D721Med (cell line): ENCODE measurements at places on chromosomes 4 and X.

DNA sequence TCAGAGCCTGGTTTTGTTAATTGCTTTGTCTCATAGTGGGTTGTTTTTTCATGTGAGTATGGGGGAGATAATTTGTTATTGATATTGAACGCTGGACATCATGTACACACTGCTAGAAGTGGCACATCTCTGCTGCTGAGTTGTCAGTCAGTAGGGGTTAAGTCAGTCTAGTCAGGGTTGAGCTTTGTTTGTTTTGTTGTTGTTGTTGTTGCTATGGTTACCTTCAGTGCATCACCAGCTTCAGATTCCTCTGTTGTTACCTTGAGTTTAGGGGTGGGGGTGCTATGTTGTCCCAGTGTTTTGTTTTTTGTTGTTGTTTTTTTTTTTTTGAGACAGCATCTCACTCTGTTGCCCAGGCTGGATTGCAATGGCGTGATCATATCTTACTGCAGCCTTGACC lies 9.9 kb downstream of the YIPF6 start:
- DNase-seq: no peak

- DNase-seq: no peak
Observed at GRCh38 chr4:146349306-146349705, 135.0 kb downstream of the REELD1 start.

GRCh38 chrX:9317176-9317575 lies 147.7 kb upstream of the TBL1X start:
- DNase-seq: no peak

DNA sequence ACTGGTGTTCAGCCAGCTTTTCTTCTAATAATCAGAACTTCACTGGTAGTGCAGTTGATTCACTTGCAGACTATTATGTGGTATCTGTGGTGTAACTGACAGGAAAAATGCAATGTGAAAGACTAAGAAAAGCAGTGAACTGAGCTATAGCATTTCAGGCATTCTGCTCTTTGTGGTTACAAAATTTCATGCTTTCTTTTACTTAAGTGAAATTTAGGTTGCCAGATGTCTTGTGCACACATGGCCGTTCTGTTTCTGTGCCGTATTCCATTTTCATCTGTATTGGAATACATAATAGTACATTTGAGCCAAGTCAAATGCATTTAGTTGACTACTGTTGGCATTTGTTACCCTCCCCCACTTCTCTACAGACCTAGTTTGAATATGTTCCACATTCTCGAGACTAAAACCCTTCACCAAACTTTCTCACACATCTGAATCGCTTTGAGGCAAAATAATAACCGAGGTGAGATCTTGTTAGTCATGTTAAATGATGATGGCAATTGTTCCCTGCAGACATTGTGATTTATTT lies 8.2 kb downstream of the RTL3 start:
- no peak for DNase-seq

- no peak for DNase-seq
Observed at GRCh38 chr4:162681212-162681611, 485.5 kb downstream of the NAF1 start.

DNA sequence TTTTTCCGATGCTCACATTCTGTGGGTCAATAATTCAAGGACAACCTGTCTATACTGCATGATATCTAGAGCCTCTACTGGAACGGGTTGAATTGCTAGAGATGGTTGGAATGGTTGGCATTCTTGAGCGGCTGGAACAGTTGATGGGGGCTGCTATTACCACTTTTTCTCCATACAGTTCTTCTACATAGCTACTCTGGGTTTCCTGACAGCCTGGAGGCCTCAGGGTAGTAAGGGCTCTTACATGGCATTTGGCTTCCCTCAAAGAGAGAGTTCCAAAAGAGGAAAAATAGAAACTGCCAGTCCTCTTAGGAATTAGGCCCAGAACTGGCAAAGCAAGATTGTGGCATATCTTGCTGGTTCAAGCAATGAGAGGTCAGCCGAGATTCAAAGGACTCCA lies 53.1 kb downstream of the NAA11 start:
- DNase-seq: no peak

- DNase-seq: no peak
Observed at GRCh38 chr4:99215521-99215920, 3.5 kb downstream of the ADH6 start.

DNA sequence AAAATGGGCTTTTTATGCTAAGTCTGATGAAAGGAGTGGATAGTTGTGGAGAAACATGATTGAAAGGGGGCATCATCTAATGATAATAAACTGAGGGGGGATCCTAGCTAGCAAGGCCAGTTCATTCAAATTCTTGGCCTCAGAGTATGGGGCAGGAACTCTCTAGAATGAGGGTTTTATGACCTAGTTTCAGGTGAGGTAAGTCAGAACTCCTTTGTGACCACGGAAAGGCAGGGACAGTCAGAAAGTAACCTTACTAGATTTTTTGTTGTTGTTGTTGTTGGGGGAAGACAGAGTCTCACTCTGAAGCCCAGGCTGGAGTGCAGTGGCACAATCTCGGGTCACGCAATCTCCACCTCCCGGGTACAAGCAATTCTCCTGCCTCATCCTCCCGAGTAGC lies 1.5 kb upstream of the PAQR3 start:
- DNase-seq: no peak

DNA sequence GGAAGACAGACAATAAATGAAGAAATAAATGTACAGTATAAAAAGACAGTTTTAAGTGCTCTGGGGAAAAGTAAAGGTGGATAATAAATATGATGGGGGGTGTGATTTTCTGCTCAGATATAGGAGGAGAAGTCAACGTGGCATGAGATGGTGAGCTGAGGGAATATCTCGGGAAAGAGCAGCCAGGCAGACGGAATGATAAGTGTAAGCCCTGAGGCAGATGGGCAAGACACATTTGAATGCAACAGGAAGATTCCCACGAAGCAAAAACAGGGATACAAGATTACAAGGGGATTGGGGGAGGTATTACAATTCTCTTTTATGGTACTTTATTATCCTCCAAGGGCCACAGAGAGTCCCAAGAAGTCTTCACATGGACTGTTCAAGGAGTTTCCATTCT lies 11.1 kb downstream of the ANXA3 start:
- DNase-seq: no peak

- no peak for DNase-seq
Observed at GRCh38 chr4:1449833-1450741, 43.8 kb upstream of the NKX1-1 start.

DNA sequence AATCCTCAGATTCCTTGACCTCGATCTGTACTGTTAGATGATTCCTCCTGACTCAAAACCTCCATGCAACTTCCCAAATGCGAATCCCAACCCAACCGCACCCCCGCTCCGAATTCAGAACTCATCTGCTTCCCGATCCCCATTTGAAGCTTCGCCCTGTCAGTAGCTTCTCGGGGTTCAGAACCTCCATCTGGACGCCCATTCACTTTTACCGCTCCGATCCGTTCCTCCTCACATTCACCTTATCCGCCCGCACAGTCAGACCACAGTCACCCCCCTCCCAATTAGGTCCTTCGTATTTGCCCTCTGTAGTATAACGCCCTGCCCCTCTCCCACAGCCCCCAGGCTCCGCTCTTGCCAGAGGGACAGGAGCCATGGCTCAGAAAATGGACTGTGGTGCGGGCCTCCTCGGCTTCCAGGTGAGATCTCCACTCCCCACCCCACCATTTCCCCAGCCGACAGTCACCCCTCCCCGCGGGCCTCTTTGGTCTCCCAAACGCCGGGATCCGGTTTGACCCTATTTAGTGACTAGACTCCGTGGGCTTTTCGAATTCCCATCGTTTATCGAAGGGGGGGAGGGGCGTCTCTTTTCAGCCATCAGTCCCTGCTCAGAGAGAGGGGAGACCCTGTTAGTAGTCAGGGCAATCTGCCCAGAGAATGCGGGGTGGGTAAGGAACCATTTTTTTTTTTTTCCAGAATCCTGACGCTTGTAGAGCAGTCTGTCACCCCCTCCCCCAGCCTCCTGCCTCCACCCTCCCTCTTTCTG lies 691 bp downstream of the MAGED1 start:
- no peak for DNase-seq

- no peak for DNase-seq
Observed at GRCh38 chrX:70422851-70423341, at the start of gene GDPD2. TSS of gene GDPD2 (plus strand) at chrX:70423314. CDS start at chrX:70424985, 1,671 bp downstream.

GRCh38 chr4:121648516-121648915 lies 48.3 kb downstream of the ANXA5 start:
- DNase-seq: no peak

DNA sequence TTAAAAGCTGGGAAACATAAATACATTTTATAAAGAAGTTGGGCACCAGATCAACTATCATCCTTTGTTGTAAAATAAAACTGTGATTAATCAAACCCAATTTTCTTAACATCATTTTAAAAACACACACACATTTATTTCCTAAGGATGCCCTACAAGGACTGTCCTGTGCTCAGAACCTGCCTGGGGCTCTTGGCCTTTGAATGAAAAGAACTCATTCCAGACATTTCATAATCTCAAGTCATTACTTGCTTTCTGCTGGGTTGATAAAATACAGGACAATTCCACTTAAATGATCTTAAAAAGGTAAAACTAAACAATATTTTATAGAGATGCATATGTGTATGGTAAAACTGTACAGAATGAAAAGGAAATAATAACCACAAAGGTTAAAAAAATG lies 2.8 kb downstream of the SH3D19 start:
- no peak for DNase-seq

DNA sequence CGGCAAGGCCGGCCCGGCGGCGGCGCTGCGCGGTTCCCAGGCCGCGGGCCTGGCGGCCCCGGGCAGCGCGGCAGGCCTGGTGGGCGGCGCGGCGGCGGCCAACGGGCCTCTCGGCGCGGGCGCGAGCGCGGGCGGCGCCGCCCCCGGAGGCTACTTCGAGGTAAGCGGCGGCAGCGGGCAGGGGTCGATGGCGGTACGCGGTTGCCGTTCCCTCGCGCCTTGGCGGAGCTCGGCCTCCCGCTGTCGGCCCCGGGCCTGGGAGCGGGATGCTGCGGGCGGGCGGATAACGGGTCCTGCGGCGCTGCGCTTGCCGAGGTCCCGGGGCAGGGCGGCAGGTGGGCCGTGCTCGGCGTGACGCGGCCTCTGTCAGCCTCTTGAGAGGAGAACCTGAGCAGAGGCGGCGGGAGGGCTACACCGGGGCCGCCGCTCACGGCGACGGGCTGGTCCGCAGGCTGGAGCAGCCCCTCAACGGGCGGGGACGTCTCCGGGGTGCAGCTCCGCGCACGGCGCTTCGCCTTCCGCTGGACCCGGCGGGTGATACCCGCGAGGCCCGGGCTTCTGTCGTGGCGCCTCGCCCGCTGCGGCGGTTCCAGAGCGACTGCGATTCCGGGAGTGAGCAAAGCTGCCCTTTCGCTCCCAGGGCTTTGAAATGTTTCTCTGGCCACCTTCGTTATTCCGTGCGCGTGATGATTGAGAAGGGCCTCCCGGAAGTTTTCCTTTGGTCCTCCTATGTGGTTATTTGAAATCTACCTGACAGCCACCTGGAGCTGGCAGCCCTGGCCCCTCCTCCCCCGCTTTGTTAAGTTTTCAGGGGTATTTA lies 774 bp downstream of the FAM193A start:
- DNase-seq: no peak

GRCh38 chrX:19799319-19800182 lies 87.8 kb downstream of the SH3KBP1 start:
- no peak for DNase-seq

GRCh38 chrX:9440116-9440844 lies 24.6 kb upstream of the TBL1X start:
- no peak for DNase-seq

DNA sequence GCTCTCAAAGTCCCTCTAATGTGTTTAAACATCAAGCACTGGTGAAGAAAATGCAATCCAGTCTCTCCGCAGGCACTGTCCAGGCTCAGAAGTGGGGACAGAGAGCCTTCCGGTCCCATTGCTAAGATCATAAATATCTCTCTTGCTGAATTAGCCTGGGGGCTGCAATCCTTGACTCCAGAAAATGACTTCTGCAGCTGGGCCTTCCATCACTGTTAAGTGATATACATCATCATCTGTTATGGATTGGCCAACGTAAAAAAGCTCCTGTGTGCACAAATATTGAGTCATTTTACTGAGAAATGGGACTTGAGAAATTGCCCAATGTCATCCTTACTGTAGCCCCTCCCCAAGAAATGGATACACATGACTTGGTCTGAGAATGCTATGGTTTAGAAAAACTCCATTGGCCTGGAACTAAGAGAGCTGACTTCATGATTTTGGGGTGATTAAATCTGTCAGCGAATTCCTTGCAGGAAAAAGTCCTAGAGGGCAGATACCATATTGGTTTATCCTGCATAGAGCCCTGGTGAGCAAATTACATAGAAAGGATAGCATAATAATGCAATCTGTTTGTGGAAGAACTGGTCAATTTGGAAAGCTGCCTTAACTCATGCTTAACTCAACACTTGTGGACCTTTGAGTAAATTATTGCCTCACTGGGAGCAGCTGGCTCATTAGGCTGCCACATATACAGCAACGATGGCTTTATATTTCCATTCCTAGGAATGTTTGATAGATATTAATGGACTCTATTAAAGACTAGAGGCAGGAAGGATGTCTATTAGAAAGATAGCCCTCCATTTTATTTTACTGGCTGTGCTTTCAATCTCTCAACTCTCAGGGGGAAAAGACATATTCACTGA lies 346.1 kb downstream of the GBA3 start:
- DNase-seq: no peak

DNA sequence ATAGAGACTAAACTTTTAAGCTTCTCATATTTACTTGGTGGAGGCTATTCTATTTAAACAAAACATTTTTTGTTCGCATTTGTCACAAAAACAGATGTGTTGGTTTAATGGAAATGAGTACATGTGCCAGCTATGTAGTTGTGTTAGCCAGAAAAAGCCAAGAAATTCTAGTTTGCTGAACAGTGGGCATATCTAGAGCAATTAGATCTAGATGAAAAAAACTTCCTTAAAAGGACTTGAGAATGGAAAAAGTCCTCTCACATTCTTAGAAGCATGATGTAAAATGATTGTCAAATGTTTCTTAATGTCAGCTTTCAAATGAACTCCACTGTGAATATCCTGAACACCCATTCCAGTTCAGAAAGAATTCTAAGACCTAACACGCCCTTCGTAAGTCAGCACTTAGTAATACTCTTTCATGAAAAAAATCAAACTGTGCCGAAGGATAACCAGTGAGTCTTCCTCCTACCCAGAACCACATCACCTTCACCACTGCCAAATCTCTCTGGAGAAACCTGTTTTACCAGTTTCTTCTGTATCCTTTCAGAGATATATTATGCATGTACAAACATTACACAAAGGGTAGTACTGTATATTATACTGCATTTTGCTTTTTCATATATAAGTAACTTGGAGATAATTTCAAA lies 28.2 kb downstream of the PHKA1 start:
- no peak for DNase-seq

DNA sequence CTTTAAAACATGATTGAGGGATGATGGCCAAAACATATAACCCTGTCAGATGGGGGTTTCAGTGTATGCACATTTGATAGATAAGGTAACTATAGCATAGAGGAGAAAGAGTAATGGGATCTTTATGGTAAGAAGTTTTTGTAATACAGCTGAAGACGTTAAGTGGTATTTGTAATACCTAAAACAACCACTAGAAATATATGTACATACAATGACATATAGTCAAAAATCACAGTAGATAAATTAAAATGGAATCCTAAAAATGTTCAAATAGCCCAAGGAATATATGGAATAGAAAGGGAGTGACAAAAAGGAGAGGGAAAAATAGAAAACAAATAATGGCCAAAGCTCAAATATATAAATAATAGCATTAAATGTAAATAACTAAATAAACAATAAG lies 371.3 kb upstream of the FSTL5 start:
- no peak for DNase-seq
